RCC 7860 (cell line): ENCODE measurements at places on chromosomes 1 and 21.

DNA sequence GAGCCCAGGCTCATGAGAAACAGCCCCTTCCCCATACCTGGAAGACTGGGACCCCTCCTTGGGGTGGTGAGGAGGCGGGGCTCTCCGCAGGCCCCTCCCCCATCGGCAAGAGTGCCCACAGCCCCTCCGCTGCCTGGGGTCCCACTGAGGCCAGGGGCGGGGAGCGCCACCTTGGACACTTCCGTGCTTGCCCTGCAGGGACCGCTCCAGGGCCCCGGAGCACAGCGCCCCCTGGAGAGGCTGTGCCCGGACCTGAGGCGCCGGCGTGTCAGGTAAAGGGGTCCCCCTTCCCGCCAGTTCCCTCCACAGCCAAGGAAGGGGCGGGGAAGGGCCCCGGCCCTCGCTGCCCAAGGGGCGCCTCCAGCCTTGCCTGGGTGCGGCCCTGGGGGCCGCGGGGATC, 21.5 kb downstream of the INAVA start:
- no peak for DNase-seq

- no peak for DNase-seq
Observed at GRCh38 chr1:225664762-225665161, 11.8 kb upstream of the ENAH start.

- DNase-seq = no peak
Observed at GRCh38 chr1:219507437-219507836, 105.5 kb downstream of the ZC3H11B start.

DNA sequence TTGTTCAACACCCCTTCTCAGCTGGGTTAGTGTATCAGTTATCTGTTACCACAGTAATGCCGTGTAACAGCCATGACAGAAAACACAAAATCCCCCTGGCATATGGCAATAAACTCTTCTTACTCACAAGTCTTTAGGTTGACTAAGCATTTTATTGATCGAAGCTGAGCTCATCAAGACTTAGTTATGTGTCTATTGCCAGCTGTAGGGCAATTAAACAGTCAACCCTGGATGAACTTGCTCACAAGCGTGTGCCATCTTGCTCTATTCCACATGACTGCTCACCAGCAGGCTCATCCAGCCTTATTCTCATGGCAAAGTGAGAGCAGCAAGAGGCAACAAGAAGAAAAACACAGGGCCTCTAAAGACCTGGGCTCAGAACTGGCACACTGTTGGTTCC, 333.8 kb upstream of the PTBP2 start:
- DNase-seq = no peak

DNA sequence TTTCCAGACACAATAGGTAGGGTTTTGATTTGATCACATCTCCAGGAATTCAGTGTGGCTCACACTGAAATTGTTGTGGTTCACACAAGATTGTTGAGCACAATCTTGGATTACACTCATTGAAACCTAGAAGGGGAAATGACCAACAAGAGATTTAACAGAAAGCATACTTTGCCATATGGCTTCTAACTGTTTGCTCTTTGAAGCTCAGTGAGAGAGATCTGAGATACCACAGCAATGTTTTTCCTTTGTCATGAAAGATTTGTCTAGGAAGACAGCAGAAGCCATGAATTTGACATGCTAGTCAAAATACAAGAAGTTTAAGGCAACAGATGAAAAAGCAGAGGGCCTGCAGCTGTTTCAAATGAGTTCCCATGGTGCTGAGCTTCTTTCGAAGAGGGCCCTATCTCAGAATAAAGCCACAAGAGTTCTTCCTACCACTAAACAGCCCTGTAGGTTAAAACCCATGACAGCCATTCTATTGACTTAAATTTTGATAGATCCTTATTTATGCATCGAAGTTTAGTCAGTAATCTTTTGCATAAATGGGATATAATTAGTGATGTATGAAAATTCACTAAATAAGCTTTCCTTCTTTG, 650.4 kb downstream of the LTN1 start:
- no peak for DNase-seq
